ENCODE measurements at places on chromosomes 16 and 17.

- no peak for DNase-seq
Observed at GRCh38 chr17:77529328-77529650, 388.5 kb downstream of the SEC14L1 start.

GRCh38 chr16:31876951-31877828, 3.6 kb downstream of the ZNF267 start:
- peak; percentile 54 for DNase-seq

GRCh38 chr17:9410301-9410700, 165.3 kb downstream of the STX8 start:
- no peak for DNase-seq

DNA sequence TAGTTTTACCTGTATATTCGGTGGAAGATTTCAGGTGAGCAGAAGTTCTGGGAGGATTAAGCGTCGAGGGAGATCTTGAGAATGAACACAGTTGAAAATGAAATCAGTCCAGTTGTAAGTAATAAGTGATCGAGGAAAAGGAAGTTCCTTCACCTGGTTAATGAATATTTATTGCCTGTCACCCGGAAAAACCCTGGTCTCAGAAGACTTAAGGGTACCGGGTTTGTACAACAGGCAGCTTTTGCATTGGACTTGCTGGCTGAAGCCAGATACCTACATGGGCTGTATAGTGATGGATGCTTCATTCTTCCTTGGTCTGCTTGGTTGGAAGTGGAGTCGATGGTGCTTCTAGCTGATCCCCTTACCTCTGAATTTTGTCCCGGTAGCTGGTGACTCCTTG, 72.7 kb downstream of the PRKCA start:
- DNase-seq, result no peak

GRCh38 chr16:3909791-3910583, 29.5 kb upstream of the CREBBP start:
- DNase-seq, result no peak

- no peak for DNase-seq
Observed at GRCh38 chr17:7825206-7825990, 8.6 kb upstream of the KDM6B start.

DNA sequence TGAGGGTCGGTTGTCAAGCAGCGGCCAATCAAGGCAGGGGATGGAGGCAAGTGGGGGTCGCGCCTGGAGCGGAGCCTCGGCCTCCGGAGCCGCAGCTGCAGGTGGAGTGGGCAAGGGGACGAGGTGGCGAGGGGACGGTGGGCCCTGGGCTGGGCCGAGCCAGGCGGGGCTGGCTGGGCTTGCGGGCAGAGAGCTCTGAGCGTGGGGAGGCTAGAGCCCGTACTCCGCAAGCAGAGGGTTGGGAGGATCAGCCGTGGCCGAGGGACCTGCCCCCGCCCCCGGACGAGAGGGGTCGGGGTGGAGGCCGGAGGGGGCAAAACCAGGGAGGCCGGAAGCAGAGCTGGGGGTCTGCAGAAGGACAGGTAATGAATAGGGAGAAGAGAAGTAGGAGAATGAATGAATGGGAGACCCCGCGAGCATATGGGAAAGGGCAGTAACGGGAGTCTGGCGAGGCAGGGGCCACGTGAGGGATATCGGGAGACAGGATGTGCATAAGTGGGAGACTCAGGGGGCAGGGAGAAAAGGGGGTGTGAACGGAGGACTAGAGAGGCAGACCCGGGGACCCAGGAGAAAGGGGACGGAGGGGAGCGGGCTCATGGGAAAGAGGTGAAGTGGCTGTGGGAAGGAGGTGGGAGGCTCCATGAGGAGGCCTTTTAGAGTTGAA, at the start of gene KATNB1:
Gene KATNB1, plus strand, starts transcription at position 16 of the 664 bp plus-strand sequence. CDS start 1,474 bp downstream, outside the sequence.
- DNase-seq, result no peak

GRCh38 chr16:75579281-75579834, 13.2 kb downstream of the GABARAPL2 start:
- no peak for DNase-seq

GRCh38 chr17:57752031-57752905, 7.2 kb upstream of the CCDC182 start:
- DNase-seq, result no peak

DNA sequence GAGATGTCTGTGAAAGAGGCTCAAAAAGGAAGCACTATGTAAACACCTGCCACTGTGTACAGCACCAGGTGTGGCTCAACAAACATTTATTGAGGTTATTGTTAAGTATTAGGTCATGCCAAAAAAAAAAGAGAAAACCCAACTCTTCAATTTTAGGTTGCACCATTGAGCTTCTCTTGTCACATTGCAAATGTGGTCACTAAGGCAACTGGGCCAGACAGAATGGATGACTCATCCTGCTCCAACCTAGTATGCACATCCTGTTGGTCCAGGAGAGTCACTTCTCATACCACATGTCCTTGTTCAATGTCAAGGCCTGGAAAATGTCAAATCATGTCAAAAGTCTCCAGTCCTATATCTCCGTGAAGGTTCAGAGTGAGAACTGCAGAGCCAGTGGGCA, 25.0 kb downstream of the HOXB1 start:
- DNase-seq, result peak; percentile 37

DNA sequence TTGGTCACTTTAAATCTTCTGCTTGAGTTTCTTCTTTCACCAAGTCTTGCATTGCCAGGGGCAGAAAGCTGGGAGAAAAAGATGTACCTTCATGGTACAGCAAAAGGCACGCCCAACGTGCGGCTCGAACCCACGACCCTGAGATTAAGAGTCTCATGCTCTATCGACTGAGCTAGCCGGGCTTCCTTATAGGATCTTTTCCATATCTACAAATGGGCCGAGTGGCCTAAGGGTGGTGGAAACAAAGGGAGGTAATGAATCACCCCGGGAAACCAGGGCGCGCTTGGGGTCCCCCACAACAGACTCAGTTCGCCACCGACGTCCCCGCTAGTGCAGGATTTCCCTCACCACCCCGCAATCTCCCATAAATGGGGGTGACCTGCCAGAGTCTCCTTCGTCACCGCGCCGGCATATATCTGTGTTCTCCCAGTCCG, 7.5 kb upstream of the OR1F1 start:
- peak; percentile 57 for DNase-seq

- peak; percentile 90 for DNase-seq
Observed at GRCh38 chr17:58344047-58344790, 7.8 kb downstream of the SUPT4H1 start.

GRCh38 chr17:13067629-13068303, 49.9 kb upstream of the ELAC2 start:
- no peak for DNase-seq

GRCh38 chr17:36941265-36942010, 4.2 kb downstream of the LHX1 start:
- peak; percentile 35 for DNase-seq

GRCh38 chr17:37570527-37571093, 38.6 kb downstream of the SYNRG start:
- peak; percentile 45 for DNase-seq

GRCh38 chr16:58481931-58482330, 18.0 kb upstream of the NDRG4 start:
- no peak for DNase-seq

DNA sequence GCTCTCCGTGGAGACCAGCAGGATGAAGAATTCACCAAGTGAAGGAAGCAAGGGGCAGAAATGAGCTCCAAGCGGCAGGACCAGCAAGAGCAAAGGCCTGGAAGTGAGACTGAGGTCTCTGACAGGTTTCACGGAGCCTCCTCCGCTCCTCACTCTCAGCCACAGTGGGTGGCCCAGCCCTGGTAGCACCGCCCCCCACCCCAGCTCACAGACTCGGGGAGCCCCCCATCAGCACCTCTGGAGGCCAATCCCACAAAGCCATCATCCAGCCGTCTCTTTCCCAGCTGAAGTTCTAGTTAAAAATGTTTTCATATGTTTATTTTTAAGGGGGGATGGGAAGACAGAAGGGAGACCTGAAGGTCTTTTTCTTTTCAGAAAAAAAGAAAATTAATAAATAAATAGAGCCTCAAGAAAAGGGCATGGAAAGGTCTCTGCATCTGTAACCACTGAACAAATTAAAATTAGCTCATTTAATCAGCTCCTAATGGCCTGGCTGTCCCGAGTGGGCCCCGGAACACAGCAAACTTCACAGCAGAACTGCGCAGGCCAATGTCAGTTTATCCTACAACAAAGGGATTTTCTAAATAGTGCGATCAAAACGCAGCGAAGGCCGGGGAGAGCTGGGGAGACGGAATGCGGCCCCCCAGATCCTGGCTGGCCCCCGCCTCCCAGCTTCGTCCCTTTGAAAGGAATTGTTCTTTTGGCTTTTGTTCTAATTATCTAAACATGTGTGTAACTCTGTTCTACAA, 190.3 kb downstream of the ZNF423 start:
- no peak for DNase-seq

DNA sequence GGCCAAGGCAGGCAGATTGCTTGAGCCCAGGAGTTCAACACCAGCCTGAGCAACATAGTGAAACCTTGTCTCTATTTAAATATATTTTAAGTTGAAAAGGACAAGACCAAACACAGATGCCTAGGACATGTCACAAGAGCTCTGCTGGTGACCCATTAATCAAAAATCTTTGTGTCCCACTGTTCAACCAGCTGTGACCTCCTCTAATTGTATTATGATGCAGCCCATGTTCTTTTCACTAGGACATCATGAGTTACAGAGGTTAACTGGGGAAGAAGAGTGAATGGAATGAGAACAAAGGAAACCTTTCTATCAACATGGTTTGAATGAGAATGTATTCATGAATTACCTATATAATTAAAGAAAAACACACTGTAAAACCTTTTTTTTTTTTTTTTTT, 7.0 kb downstream of the EFTUD2 start:
- DNase-seq, result no peak

DNA sequence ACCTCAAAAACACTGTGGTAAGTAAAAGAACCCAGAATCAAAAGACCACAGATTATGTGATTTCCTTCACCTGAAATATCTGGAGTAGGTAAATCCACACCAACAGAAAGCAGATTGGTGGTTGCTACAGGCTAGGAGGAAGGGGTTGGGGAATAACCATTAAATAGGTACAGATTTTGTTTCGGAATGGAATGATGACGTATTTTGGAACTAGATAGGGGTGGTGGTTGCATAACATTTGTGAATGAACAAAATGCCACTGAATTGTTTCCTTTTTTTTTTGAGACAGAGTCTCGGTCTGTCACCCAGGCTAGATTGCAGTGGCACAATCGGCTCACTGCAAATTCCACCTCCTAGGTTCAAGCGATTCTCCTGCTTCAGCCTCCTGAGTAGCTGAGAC, 100.9 kb upstream of the RBFOX1 start:
- DNase-seq, result no peak

- DNase-seq, result peak; percentile 70
Observed at GRCh38 chr17:3695723-3696411, at the start of gene P2RX5. TSS of gene P2RX5 (minus strand) at chr17:3696155. CDS start at chr17:3696005, 150 bp downstream.

- no peak for DNase-seq
Observed at GRCh38 chr17:75508931-75509361, 6.4 kb downstream of the CASKIN2 start.

- DNase-seq, result peak; percentile 82
Observed at GRCh38 chr17:43368740-43369506, 29.9 kb upstream of the ARL4D start.

DNA sequence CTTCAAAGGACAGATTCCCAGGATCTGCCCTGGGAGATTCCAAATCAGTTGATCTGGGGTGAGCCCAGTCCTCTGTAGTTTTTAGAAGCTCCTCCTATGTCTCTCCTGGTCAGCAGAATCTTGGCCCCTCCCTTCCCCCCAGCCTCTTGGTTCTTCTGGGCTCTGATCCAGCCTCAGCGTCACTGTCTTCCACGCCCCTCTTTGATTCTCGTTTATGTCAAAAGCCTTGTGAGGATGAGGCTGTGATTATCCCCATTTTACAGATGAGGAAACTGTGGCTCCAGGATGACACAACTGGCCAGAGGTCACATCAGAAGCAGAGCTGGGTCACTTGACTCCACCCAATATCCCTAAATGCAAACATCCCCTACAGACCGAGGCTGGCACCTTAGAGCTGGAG, 840 bp upstream of the CDH5 start:
- no peak for DNase-seq

DNA sequence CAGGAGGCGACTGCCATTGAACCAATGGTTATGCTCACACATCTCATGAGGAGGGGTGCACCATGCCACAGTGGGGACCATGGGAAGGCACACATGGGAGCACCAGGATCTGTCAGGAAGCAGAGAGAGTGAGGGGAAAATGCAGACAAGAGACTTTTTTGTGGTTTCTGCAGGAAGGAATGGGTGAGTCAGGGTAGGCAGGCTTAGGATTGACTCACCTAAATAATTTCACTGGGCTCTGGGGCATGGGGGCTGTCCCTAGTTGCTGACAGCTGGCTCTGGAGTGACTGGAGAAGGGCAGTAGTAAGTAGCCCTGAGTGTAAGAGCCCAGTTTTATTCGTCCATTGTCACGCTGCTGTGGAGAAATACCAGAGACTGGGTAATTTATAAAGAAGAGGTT, 202.4 kb downstream of the AXIN2 start:
- peak; percentile 69 for DNase-seq

DNA sequence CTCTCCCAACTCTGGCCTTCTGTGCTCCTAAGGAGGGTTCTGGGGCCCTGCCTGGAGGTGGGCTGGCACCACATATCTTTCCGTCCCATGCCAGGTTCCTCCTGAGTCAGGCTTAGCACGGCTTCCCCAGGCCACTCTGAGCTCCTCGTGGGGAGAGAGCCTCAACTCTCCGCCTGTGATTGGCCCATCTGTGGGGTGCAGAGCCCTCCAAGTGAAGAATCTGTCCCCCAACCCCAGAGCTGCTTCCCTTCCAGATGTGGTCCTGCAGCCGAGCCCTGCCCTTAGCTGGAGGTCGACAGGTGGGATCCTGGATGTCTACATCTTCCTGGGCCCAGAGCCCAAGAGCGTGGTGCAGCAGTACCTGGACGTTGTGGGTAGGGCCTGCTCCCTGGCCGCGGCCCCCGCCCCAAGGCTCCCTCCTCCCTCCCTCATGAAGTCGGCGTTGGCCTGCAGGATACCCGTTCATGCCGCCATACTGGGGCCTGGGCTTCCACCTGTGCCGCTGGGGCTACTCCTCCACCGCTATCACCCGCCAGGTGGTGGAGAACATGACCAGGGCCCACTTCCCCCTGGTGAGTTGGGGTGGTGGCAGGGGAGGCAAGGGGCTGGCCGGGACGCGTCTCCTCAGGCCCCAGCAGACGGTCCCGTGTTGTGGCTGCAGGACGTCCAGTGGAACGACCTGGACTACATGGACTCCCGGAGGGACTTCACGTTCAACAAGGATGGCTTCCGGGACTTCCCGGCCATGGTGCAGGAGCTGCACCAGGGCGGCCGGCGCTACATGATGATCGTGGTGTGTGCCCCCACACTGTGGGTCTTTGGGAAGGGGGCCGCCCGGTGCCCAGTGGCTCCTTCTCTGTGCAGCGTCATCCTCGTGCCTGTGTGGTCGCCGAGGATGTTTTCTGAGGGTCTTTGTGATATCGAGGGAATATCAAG, 6.9 kb downstream of the GAA start:
- no peak for DNase-seq

DNA sequence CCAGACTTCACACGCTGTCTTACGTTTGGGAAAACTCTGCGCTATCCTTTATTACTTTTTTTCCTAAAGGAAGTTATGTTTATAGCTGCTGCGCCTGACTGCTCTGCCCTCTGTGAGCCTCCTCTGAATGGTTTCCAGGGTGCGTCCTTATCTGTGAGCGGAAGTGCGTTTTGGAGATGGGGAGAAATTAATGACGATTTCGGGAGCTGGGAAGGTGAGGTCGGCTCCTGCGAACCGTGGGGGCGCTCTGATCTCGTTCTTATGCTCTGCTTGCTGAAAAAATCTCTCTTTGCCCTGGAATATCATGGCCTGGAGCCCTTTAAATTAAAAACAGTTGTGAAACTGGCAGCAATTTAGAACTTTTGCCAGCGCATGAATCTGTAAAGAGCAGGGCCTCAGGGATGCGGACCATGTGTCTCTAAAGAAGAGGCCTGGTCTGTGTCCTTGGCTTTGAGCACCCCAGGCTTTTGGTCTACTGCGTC, 135.7 kb upstream of the ZFHX3 start:
- no peak for DNase-seq

GRCh38 chr16:25030420-25031131, 15.4 kb upstream of the ARHGAP17 start:
- no peak for DNase-seq
